A549 treated with CpdA at 1 μM for 4 hours (cell line): ENCODE measurements at places on chromosomes 2 and 18. TPM values are rescaled to one million over a fixed set of nuclear protein-coding genes. Genes with fewer than 3 reads are reported as not detected.

Gene SATB2
- total RNA-seq = 2.9 to 4.2 TPM (median 3.4 TPM) in 5 replicates

Gene NEU4
- 0.14 to 0.45 TPM (median 0.31 TPM) in 5 replicates for total RNA-seq

Gene PHOSPHO2
- 3.0 to 4.2 TPM (median 3.4 TPM) in 5 replicates for total RNA-seq

Gene RFTN2
- total RNA-seq = not detected in 5 replicates

Gene NMUR1
- total RNA-seq = 0.01 to 0.05 TPM in 2 of 5 replicates, not detected in the others

Gene SPRED2
- total RNA-seq = 29.6 to 33.3 TPM (median 32.3 TPM) in 5 replicates

Gene ALK
- 0.06 TPM in 1 of 5 replicates, not detected in the others for total RNA-seq

Gene MYO7B
- 0.12 to 0.32 TPM (median 0.21 TPM) in 5 replicates for total RNA-seq

Gene IL1RN
- 0.26 to 0.59 TPM (median 0.42 TPM) in 5 replicates for total RNA-seq

Gene ALLC
- 0.06 TPM in 1 of 5 replicates, not detected in the others for total RNA-seq

Gene ELOA2
- total RNA-seq = not detected in 5 replicates

Gene SERPINB11
- 0.11 TPM in 1 of 5 replicates, not detected in the others for total RNA-seq
